ENCODE measurements at places on chromosomes 1 and 21.
A peak's percentile ranks its signal among the peaks of the same experiment; 100 is the strongest.

- no peak for DNase-seq
These were observed 3.3 kb downstream of the AHDC1 start for GRCh38 chr1:27600498-27601175.

DNA sequence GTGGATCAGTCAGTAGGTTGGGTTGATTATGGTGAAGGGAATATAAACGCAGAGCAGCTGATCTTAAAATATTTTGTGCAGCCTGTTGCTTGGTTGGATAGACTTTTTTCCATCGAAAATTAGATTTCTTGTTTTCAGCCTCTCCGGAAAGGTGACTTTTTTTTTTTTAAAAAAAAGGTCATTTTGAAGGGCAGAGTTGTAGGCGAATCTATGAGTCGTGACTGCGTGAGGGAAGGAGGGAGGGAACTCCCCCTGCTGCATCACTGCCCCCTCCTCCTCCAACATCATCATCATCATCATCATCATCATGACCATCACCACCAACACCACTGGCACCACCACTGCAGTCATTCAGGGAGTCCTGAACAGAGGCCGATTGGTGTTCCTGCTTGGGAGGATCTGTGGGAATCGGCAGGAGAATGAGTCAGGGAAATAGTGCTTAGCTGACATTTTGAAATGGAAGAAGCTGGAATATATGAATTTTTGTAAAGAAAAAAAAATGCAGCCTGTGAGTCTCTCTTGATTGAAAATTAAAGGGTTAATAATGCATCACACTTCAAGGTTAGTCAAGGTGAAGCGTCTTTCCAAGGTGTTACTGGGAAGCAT, 1.2 kb downstream of the ATP1B1 start:
- no peak for DNase-seq

DNA sequence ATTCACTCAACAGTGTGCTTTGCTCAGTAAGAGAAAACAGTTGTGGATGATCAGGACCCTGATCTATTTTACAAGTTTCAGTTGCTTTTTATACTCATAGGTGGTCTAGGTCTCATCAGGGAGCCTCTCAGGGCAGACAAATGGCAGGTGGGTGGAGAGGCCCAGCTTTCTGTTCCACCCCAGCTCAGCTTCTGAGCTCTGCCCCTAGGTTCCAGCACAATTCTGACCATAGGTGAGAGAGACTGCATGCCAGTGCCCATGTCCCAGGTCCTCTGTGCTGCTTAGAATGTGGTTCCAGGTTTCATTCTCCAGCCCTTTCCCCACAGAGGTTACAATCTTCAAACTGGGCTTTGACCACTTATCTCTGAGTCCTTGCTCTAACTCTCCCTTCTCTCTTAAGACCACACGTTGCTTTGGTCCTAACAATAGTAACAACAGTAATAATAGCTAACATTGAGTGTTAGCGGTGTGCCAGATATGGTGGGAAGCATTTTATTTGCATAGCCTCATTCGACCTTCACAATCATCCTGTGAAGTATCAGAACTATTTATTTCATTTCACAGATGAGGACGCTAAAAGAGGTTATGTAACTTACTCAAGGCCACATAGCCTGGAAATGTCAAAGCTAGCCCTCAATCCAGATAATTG, 19.6 kb upstream of the DUSP10 start:
- no peak for DNase-seq

DNA sequence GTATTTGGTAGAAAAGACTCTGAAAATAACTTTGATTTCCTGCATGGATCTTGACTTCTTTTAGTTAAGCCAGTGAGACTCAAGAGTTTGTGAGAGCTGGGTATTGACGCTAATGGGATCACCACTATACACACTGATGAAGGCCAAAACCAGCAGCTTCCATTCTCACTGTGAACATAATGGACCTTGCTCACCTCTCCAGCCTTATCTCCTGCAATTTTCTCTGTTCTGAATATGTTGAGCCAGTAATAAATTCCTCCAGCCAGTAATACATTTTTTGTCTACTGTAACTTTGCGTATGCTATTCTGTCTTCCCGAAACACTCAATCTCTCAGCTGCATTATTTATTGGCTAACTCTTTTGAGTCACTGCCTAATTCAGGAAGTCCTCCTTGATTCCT, 111.6 kb upstream of the PPP2R5A start:
- DNase-seq: no peak

DNA sequence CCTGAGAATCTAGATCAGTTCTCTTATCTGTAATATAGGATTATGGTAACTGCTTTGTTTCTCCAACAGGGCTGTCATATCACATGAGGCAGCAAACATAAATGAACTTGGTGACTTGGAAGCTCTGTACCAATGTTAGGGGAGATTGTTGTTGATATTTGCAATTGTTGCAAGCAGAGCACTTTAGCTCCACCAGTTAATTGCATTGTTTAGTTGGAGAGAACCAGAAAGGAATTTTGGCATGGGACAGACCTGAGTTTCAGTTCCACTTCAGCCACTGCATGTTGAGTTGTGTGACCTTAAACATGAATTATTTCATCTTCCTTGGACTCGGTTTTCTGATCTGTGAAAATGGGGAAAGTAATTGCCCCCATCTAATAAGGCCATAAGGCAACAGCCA, 142.3 kb upstream of the JUN start:
- DNase-seq: no peak

DNA sequence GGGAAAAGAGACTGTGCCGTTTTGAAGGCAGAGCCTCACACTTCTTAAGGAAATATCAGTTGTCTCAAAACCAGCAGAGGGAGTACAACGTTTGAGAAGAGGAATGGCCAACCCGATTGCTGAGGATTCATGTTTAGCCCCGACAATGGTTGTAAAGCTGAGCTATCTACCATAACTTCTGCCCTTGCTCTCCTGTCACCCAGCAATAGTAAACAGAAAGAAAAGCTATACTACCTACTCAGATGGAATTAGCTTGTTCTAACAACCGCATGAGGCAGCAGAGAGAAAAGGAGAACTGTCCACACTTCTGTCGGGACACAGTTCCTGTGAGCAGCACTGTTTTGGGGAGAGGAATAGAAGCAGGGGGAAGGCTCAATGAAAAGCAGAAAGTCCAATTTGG, 91.2 kb downstream of the SLC45A1 start:
- no peak for DNase-seq

DNA sequence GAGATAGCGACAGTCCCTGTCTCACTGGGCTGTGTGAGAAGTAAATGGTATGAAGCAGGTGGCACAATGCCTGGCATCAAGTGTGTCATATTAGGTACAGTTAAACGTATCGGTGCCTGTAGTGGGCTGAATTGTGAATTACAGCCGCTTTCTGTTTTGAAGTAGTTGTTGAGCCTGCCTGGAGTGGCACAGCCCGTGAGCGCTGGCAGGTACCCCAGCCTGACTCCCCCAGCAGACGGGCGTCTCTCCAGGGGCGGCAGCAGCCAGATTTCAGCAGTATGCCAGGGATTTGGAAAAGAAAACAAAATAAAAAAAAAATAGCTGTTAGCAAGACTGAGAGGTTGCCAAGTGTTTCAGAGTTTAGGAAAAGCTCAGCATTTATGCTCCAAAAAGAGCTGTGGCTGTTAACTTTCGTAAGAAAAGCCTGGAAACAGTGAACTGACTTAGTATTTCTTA, 26.6 kb upstream of the GPR153 start:
- DNase-seq: no peak

GRCh38 chr1:40808909-40809308, 25.3 kb downstream of the KCNQ4 start:
- peak; percentile 52 for DNase-seq

DNA sequence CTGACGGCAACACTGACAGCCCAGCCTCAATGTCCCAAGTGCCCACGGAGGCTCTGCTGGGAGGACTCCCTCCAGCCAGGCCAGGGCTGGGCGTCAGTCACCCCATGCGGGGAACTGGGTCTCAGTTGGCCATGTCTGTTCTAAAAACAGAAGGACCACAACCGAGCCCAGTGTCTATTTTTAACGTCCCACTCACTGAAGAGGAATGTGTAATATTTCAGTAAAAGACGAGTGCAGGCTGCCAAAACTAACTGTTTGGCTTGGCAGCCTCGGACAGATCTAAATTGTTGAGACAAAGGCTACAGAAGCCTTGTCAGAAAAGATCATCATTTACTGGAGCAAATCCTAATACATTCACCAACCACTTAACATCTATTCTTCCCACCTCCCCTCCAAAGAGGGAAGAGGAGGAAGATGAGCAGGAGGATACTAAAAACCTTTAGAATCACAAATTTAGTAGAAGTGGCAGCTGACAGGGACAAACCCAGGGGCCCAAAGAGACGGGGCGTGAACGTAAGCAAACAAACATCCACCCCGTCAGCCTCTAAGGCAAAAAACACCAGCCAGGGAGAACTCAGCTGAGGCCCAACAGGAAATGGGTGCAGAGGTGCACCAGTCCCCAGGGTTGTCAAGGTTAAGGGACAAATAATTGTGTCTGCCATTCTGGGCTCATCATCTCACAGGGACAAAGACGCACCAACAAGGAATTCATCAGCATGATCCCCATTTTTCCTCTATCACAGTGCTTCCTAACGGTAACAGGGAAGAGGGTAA, 18.7 kb downstream of the C1orf198 start:
- DNase-seq: no peak

DNA sequence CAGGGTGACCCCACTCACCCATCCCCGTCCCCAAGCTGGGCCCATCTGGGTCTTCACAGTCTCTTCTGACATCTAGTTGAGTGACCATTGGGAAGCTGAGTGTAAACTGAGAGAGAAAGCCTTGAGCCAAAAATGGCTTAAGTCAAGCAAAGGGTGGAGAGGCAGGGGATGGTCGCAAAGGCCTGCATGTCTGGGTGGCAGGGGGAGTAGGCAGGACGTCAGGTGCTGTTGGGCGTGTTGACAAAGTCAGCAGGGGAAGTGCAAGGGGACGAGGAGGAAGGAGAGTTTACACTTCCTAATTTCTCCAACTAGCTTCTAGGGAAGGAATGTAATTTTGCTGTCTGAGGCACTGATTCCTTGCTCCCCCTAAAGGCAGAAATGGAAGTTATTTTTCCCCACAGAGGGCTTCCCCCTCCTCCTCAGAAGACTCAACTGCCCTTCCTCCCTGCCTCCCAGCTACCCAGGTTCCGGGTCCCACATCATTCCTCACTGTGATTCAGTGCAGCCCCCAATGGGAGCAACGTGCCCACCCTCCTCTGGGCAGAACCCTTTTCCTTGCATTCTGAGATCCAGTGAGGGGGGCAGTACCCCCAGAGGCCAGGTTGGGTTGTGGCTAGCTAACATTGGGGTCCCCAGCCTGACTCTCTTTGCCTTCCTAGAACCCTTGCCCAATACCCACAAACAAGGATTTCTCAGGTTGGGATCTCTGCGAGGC, 1.2 kb upstream of the ADORA1 start:
- no peak for DNase-seq

GRCh38 chr1:17572264-17572985, 32.9 kb downstream of the ARHGEF10L start:
- DNase-seq: no peak

DNA sequence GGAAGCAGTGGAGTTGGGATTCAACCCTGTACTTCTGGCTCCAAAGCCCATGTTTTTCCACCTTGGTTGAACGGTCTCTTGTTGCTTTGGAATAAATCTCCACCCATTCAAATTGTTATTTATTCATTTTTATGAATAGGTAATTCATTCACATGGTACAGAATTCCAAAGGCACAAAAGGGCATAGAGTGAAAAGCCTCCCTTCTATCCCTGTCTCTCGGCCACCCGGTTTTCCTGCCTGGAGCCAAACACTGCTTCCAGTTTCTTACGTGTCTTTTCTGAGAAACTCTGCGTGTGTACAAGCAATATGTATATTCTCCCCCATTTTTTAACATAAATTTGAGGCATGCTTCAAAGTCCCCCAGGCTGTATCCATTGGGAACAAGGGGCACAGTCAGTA, 3.9 kb downstream of the EXTL1 start:
- DNase-seq: no peak

- peak; percentile 86 for DNase-seq
These were observed 1.1 kb upstream of the PEAR1 start for GRCh38 chr1:156892190-156893047.

DNA sequence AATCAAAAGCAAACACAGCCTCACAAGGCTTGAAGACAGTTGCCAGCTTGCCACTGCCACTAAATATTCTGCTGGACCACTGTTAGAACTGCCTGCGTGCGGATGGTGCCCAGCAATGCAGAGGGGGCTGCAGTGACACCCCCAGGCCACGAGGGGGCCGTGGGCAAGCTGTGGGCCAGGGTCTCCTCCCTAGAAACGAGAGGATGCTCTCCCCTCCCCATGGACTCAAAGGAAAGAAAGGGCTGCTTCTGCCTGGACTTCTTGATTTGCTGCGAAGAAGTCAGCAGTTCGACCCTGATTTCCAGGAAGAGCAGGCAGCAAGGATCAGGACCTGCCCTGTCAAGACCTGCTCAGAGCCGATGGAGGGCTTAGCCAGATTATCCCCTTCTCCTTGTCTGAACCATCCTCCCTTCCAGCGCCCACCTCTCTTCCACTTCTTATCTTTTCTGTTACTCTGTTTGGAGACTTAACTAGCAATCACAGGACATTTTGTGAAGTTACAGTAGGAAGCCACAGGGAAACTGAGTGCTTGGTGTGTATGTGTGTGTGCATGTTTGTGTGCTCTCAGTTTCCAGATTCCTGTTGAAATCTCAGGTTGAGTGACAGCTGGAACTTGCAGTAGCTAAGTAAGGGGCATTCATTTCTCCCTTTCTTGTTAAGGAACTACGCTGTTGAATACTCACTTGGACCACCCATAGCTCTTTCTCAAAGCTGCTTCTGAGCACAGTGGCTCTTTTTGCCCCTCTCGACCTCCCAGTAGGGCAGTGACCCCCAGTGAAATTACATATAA, 2.7 kb downstream of the MAN1C1 start:
- DNase-seq: no peak

GRCh38 chr1:174158767-174159251, 511 bp upstream of the RABGAP1L start:
- DNase-seq: no peak

GRCh38 chr1:97091679-97092078, 370.1 kb downstream of the PTBP2 start:
- DNase-seq: no peak

DNA sequence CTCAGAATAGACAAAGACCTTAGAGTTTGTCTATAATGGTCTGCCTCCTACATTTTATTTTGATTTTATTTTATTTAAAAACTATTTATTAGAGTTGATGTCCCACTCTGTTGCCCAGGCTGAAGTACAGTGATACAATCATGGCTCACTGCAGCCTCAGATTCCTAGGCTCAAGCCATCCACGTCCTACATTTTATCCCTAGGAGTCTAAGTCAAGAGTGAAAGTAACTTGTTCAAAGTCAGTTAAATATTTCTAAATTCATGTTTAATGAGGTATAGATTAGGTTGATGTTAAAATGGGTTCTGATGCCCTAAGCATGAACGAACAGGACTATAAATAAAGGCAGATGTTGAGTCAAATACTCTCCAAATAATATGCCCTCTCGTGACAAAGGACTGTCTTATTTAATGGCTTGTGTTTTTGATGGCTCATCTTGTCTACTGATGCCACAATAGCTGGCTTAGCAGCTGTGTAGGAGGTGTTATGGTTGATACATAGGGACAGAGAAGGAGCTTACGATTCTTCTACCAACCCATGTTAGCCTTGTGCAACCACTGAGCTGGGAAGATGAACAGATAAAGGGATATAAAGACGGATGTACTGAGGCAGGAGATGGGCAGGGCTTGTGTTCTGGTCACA, 66.0 kb upstream of the CR1L start:
- DNase-seq: no peak

Data from CMK (cell line).